Foreskin fibroblast (primary cell): ENCODE measurements at places on chromosomes 12 and 14.
A peak's percentile ranks its signal among the peaks of the same experiment; 100 is the strongest.

- no peak for DNase-seq
These were observed 950.4 kb upstream of the LRFN5 start for GRCh38 chr14:40656311-40656710.

DNA sequence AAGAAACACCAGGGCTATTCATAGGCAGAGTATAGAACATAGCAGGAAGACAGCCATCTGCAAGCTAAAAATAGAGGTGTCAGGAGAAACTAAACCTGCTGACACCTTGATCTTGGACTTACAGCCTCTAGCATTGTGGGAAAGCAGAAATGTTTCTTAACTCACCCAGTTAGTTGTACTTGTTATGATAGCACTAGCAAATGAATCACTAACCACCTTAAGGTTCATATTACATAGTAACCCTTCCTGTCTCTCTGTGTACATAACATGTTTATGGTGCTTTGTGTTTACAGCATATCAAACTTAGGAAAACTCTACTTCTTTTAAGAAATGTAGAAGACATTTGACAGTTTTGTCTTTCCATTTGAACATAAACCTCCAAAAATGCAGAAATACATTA, 1031.3 kb downstream of the FSCB start:
- no peak for DNase-seq

DNA sequence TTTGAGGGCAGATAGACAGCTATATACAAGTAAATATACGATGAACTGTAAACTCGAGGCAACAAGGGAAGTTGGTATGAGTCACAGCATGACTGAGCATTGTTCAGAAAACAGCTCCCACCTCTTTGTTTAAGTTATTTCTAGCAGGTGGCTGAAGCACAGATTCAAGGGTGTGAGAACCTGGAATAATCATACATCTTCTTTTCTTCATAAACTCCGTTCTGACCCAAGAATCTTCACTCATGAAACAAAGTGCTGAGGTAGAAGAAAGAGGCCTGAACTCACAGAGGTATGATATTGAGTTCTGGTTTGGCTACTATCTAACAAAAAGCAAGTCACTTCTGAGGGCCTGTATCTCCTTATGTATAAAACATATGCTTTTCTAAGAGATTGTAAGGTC, 364.1 kb upstream of the KITLG start:
- DNase-seq: peak; percentile 29

- DNase-seq: no peak
These were observed 895.6 kb downstream of the SLC6A15 start for GRCh38 chr12:84016956-84017355.

GRCh38 chr14:71592361-71592760, 339.9 kb upstream of the RGS6 start:
- no peak for DNase-seq

DNA sequence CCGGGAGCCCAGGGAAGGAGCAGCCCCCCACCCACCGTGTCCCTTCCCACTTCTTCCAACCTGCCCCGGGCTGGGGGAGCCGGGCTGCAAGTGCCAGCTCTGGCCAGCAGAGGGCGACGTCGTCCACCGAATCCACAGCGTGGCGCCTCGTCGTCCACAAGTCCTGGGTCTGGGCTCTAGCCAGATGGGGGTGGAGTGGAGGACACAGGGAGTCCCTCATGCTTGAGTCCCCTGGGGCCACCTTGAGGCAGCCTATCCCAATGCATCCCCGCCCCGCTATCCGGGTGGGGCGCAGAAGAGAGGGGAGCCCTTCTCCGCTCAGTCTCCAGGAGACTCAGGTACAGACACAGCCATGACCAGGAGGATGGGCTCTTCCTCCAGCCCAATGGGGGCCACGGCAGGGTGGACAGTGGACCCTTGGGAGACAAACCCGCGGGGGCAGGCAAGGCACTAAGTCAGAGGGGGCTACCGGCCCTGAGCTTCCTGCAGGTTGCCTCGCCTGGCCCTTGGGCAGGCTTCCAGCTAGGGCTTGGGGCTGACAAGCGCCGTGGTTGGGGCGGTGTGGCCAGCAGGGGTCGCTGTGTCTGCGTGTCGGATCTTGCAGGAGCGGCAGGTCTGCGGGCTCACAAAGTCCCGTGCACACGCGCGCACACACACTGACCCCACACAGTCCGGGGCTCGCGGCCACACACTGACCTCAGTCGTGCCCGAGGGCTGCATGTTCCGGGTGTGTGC, 5.5 kb downstream of the AQP5 start:
- peak; percentile 92 for DNase-seq

DNA sequence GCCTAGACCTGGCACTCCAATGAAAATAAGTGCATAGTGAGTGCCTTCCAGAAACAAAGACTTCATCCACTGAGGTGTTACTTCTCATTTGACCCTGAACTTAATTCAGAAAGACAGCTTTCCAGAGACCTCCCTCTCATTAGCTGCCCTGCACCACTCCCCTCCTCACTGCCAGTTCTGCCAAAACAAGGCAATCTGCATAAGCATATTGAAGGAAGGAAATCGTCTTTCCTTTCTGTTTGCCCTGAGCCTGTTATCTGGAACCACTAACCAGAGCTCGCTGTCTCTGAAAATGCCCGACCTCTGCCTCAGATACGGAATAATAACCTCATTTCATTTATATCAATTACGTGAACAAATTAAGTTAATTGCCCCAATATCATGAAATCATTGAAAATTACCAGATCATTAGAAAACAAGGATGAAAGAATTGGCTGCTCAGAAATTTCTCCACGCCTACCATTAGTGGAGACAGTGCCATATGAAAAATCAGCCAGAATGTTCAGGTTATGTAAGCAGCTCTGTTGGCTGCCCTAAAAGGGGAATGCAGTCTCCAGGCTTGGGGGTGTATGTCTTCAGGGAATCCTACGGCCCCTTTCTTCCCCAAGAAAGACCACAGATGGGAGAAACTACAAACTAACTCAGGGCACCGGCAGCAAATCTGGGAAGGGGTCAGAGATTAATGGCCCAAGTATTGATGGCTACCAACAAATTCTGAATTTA, 149.9 kb upstream of the FKBP4 start:
- no peak for DNase-seq

GRCh38 chr12:77047341-77048109, 17.8 kb downstream of the E2F7 start:
- DNase-seq: no peak

DNA sequence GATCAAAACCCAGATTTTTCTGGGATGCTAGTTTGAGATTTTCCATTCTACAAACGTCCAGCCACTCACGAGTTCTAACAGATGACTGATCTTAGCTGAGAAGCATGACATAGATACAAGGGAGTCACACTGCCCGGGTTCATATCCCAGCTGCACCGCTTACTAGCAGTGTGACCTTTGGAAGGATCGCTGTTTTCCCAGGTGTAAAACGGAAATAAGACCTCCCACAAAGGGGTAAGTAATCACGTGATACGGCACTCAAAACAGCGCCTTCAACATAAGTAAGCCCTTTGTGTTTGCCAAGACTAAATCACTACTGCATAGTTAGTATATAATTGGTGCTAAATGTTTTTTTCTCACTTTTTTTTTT, 624 bp upstream of the PWP1 start:
- peak; percentile 20 for DNase-seq
